ENCODE measurements at places on chromosomes 2 and 18.
A peak's percentile ranks its signal among the peaks of the same experiment; 100 is the strongest.

GRCh38 chr2:111117598-111118480 is 2.9 kb upstream of the BCL2L11 start:
- DNase-seq = peak; percentile 26

- DNase-seq = no peak
Measured at GRCh38 chr2:158772306-158773078, 22.6 kb upstream of the DAPL1 start.

DNA sequence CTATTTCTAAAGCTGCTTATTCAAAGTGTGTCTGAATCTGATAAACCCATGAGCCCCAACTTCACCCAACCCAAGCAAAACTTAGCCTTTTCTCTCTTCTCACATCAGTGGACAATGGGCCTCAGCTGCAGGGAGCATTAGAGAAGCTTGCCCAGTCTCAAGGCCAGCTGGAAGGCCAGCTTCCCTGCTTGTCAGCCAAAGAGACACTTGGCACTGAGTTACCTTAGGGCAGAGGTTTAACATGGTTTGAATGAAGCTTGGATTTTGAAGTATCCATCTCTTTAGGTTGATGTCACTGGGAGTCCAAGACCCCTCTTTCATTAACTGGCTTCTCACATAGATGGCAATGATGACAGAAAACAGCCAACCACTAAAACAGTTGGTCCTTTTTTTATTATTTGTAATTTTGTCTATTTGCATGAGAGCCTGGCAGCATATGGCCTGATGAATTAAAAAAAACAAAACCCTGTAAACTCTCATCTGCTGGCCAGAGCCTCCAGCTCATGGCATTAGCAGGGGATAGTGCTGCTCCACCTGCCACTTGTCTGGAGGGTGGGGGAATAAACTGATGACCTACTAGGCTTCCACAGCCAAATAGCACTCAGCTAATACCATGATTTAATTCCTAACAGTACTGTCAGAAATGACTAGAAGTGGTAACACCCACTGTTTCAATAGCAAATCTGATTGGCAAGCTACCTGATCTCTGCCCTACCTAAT is 137.0 kb downstream of the UBE2E3 start:
- DNase-seq = no peak

DNA sequence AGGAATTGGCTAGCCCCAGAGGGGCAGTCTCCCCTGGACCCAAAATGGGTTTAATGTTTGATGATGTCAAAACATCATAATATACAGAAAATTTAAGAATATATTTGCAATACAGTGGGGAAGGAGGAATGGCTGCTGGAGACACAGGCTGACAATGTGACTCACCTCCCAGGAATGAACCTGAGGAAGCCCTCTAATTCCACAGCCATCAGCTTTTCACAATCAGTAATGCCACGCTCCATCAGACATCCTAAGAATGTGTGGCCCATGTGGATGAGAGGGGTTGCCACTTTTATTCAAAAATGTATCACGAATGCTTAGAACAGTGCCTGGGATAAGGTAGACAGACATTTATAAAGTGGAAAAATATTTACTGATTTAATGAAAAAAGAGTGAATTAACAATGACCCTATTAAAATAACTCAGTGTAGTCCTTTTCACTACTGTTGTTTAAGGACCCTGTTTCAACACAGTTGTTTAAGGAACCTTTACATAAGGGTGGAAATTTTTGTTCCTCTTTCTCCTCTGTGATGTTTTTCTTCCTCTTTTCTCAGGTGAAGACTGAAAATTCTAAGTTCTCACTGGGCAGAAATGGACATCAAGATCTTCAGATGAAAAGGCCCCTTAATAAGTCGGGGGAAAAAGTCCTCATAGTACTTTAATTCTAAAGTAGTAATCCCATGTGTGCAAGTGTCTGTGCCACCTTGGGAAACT is 17.5 kb upstream of the TMEM163 start:
- DNase-seq = no peak

- no peak for DNase-seq
Measured at GRCh38 chr2:160454070-160454797, 39.4 kb downstream of the RBMS1 start.
